ENCODE measurements at places on chromosomes 13 and 19. TPM values are rescaled to one million over a fixed set of nuclear protein-coding genes. Genes with fewer than 3 reads are reported as not detected.

FCAR gene
- not detected for polyA plus RNA-seq

RDH8 gene
- not detected for polyA plus RNA-seq

LYL1 gene
- polyA plus RNA-seq = 5.5 TPM

TMEM150B gene
- polyA plus RNA-seq = 0.87 TPM

ATP4B gene
- 490 TPM for polyA plus RNA-seq

ZNF175 gene
- 1.7 TPM for polyA plus RNA-seq

ZNF569 gene
- polyA plus RNA-seq = 2.1 TPM

LRRC63 gene
- polyA plus RNA-seq = not detected

PRTN3 gene
- not detected for polyA plus RNA-seq

METTL21C gene
- polyA plus RNA-seq = not detected

DNA sequence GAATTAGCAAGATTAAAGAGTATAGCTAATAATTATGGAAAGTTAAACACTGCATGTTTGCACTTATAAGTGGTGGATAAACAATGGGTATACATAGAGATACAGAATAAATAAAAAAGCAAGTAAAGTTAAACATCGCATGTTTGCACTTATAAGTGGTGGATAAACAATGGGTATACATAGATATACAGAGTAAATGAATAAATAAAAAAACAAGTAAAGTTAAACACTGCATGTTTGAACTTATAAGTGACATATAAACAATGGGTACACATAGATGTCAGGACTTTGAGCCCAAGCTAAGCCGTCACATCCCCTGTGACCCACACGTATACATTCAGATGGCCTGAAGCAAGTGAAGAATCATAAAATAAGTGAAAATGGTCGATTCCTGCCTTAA lies 1533.3 kb upstream of the SPRY2 start:
- DNase-seq = no peak

GRCh38 chr13:23792680-23793079 lies 96.5 kb downstream of the MIPEP start:
- DNase-seq = no peak

DNA sequence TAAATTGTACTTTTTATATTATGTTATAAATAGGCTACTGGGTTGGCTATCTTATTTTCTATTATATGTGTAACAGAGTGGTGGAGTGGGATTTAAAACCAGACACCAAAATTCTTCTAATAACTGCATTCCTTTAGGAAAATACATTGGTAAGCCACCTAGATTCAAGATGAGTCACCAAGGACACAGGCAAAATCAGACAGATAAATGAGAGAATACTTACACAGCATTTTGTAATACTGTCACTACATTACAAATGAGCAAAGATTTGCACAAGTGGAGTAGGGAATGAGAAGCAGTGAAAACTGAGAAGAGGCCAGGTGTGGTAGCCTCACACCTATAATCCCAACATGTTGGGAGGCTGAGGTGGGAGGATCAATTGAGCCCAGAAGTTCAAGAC lies 6.2 kb upstream of the SPART start:
- no peak for DNase-seq

DNA sequence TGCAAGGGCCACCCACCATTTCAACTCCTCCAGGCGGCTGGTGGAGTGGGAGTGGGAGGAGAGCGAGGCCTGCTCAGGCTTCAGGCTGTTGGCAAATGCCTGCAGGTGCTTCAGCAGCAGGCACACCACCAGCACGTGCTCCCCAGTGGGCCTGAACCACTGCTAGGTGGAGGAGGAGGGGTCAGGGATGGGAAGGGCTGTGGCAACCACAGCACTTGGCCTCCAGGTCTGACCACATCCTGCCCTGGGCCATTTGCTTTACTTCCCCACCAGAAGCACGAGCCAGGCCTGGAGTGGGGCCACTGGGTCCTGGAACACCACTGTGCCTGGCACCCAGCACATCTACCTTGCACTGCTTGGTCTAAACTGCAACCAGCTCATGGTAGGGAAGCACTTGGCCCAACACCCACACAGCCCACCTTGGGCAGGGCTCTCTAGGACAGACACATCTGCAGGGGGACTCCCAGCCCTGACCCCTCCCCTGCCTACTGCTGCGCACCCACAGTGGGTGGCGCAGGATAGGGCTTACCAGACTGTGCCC lies 26.2 kb downstream of the TUBA3C start:
- DNase-seq = peak; percentile 23

GRCh38 chr19:14425696-14426138 lies 6.6 kb upstream of the DDX39A start:
- DNase-seq = no peak

- no peak for DNase-seq
These were observed 6.5 kb downstream of the FLT3 start for GRCh38 chr13:28093881-28094280.

- DNase-seq = no peak
These were observed 11.1 kb upstream of the ENOX1 start for GRCh38 chr13:43797869-43798268.

DNA sequence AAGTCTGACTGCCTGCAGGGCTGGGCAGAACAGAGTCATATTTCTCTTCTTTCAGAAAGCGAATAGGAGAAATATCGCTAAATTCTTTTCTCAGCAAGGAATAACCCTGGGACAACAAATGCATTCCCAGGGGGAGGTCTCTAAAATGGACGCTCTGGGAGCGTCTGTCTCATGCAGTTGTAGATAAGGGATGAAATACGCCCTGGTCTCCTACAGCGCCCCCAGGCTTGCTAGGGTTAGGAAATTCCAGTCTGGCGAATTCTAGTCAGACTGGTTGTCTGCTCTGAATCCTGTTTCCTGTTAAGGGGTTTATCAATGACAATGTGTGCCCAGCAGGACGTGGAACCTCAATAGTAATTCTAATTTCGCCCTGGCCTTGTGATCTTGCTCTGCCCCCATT lies 1214.1 kb downstream of the DIAPH3 start:
- DNase-seq = no peak

DNA sequence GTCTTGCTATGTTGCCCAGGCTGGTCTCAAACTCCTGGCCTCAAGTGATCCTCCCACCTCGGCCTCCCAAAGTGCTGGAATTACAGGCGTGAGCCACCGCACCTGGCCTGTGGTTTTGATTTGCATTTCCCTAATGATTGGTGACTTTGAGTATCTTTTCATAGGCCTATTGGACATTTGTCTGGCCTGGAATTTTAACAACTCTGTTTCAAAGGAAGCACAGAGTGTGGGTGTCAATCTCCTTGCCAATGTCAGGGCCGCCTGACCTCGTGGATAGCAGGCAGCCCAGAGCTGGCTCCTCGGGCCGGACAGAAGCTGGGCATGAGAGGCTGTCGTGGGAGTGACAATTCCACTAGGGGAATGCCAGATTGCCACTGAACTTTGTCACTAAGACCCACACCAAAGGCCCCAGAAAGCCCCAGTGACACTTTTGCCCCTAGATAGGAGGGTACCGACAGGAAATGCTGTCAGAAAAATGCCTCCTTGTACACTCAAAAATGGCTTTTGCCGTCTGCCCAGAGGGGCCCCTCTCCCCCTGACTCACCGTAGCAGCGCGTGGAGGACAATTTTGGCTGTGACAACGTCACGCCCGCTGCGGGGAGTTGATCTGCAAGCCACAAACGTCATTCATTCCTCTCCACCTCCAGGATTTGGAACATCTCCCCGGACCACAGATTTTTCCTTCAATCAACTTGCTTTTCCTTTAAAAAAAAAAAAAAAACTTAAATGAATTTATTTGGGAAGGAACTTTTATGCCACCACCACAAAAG lies 11.7 kb upstream of the ADGRE5 start:
- DNase-seq = no peak

GRCh38 chr13:59754411-59754810 lies 409.3 kb downstream of the DIAPH3 start:
- DNase-seq = no peak

DNA sequence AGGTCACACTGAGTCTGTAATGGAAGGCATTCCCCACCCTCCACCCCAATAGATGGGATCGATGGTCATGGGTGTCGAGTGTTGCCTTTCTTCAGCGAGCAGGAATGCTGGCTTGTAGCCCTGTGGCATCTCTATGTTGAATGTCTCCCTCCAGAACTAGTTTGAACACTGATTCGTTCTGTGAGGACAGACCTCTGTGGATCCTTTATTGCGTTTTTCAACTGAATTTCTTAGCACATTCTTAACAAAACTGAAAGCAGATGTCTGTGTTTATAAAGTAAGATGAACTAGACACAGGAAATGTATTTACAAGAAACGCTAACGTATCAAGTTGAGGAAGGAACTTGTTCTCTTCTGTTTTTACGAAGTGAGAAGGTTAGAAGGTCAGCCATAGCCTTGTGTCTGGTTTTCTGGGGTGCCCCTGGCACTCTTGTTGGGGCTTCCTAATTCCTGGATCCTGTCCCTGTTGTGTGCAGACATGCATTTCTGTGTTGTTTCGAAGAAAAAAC lies 36.8 kb upstream of the TM9SF2 start:
- DNase-seq = no peak

- no peak for DNase-seq
These were observed 138.8 kb upstream of the ZNF536 start for GRCh38 chr19:30233375-30233774.

DNA sequence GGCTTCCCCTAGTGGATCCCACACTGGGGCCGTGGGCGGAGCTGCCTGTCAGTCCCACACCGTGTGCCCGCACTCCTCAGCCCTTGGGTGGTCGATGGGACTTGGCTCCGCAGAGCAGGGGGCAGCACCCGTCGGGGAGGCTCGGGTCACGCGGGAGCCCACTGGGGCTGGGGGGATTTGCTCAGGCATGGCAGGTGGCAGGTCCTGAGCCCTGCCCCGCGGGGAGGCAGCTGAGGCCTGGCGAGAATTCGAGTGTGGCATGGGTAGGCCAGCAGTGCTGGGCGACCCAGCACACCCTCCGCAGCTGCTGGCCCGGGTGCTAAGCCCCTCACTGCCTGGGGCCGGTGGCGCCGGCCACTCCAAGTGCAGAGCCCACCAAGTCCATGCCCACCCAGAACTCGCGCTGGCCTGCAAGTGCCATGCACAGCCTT lies 481.7 kb upstream of the PRR20A start:
- DNase-seq = no peak

GRCh38 chr19:55703790-55704215 lies 28.8 kb downstream of the EPN1 start:
- DNase-seq = peak; percentile 72

DNA sequence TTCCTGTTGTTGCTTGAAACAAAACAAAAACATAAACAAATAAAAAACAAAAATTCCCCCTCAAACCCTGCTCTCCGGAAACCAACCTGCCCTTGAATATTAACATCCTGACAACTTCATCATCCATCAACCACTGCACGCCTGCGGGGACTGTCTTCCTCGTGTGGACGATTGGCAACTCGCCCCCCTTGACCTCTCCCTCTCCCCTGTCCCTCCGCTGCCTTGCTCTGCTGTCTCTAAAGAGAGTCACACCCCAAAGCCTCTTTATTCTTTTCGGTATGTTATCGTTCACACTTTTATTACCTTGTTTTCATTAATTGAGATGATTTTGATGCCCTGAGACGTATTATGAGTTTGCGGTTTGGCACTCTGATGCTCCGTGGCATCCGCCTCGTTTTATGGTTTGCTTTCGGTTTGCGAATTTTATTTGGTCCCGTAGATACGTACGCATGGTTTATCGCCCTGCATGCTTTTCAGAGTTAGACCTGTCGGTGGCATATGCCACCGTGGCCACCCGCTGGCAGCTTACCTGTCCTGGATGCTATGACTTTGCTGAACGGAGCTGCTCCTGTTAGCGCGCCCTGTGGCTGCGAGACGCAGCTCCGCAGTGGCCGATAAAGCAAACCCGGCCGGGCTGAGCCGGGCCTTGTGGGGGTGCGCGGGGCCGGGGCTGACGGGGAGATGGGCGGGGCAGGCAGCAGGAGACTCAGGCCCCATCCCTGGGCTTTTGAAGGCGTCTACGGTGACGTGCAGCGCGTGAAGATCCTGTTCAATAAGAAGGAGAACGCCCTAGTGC lies 10.6 kb downstream of the PTBP1 start:
- no peak for DNase-seq

DNA sequence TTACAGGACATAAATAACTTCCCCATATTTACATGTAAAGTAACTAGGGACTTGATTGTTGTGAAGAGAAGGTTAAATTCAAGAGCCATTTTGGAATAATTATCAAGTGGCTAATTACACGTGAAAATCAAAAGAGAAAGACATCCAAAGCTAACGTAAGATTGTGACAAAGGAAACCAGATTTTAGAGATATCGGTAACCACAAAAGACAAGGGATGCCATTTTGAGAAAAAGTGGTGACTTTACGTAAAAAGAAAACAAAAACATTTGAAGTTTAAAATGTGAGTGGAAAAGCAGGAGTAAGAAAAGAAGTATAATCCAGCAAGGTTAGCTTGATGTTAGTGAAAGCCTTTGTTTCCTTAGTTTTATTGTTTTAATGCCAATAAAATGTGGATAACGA lies 10.9 kb upstream of the VWA8 start:
- no peak for DNase-seq

- DNase-seq = no peak
These were observed 3.3 kb downstream of the OR10H1 start for GRCh38 chr19:15812060-15812722.

DNA sequence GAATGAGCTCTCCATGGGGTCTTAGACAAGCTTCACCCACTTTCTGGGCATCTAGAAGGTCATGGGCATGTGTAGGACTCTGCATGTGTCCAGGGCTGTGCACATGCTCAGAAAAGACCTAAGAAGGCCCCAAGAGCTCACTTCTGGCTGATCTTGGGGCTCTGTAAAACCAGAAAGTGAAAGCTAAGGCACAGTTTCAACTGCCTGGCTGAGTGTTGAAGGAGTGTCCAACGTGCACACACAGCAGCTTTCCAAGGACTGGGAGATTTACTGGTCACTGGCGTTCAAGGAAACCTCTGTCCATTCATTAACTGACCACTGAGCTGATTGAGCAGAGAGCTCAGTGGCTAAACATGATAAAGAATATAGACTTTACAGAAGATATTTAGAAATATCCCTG lies 137.9 kb downstream of the KATNAL1 start:
- peak; percentile 39 for DNase-seq

GRCh38 chr13:74036373-74036772 lies 97.8 kb downstream of the KLF12 start:
- DNase-seq = no peak

GRCh38 chr13:45381196-45381595 lies 37.0 kb downstream of the SLC25A30 start:
- no peak for DNase-seq

DNA sequence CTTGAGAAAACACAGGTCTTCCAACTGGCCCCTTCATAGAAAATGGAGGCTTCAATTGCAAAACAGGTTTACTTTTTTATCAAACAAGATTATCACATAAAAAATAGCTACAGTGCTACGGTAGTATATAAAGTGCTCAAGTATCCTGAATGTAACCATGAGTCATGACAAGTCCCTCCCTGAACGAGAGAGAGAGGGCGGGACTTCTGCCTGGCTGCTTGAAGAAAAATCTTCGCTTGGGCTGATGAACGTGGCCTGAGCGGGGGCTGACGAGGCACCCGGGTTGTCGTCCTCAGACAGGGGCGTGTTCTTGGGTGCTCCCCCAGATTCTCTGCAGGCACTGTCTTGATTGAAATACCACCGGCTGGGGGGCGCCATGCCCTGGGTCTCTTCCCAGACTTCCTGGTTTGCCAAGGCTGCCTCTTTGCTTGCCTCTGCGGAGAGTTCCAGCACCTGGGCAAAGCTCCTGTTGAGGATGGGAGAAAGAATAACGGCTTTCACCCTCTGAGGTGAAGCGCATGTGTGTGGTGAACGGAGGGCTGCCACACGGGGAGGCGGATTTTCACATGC lies 23.2 kb upstream of the CPAMD8 start:
- peak; percentile 66 for DNase-seq
